ENCODE measurements at places on chromosomes 3 and 15. TPM values are rescaled to one million over a fixed set of nuclear protein-coding genes. Genes with fewer than 3 reads are reported as not detected.

Gene RTP1
- total RNA-seq, result 5.6 TPM

GRCh38 chr15:40092256-40092978 is 16.3 kb downstream of the BMF start:
- no peak for DNase-seq
- no peaks in the 10 kb centered on the region for H3K27me3 ChIP-seq
- peaks cover 25% of the 10 kb centered on the region for H3K36me3 ChIP-seq
- H3K27ac ChIP-seq, result peak overlapping the region; percentile 62
- H3K4me3 ChIP-seq, result peak overlapping the region; percentile 40
- H3K4me1 ChIP-seq, result peaks cover 91% of the 10 kb centered on the region

- peaks cover 14% of the 10 kb centered on the region for H3K4me1 ChIP-seq
- no peak overlapping the region for H3K4me3 ChIP-seq
- H3K36me3 ChIP-seq, result peaks cover 10% of the 10 kb centered on the region
Observed at GRCh38 chr3:30299674-30300385, 306.6 kb upstream of the TGFBR2 start.

- H3K4me1 ChIP-seq, result 0 out of 2 replicates have a peak, but pooled peaks cover 3% of the 10 kb centered on the region
- H3K27me3 ChIP-seq, result no peaks in the 10 kb centered on the region
- no peak for DNase-seq
- H3K4me3 ChIP-seq, result no peak overlapping the region
- no peaks in the 10 kb centered on the region for H3K36me3 ChIP-seq
- H3K27ac ChIP-seq, result no peak overlapping the region
Observed at GRCh38 chr3:120710369-120710768, 28.3 kb upstream of the HGD start.

- H3K4me3 ChIP-seq, result no peak overlapping the region
- H3K4me1 ChIP-seq, result peaks cover 21% of the 10 kb centered on the region
- peak; percentile 83 for DNase-seq
- H3K27me3 ChIP-seq, result no peaks in the 10 kb centered on the region
Observed at GRCh38 chr3:116770815-116771450, 61.4 kb downstream of the TUSC7 start.

- H3K4me3 ChIP-seq, result no peak overlapping the region
- no peak for DNase-seq
- no peaks in the 10 kb centered on the region for H3K36me3 ChIP-seq
- H3K4me1 ChIP-seq, result peaks cover 3% of the 10 kb centered on the region
- H3K27me3 ChIP-seq, result no peaks in the 10 kb centered on the region
Observed at GRCh38 chr3:30776186-30776815, 118.2 kb downstream of the GADL1 start.

Gene CNOT10
- total RNA-seq, result 38.7 TPM

DNA sequence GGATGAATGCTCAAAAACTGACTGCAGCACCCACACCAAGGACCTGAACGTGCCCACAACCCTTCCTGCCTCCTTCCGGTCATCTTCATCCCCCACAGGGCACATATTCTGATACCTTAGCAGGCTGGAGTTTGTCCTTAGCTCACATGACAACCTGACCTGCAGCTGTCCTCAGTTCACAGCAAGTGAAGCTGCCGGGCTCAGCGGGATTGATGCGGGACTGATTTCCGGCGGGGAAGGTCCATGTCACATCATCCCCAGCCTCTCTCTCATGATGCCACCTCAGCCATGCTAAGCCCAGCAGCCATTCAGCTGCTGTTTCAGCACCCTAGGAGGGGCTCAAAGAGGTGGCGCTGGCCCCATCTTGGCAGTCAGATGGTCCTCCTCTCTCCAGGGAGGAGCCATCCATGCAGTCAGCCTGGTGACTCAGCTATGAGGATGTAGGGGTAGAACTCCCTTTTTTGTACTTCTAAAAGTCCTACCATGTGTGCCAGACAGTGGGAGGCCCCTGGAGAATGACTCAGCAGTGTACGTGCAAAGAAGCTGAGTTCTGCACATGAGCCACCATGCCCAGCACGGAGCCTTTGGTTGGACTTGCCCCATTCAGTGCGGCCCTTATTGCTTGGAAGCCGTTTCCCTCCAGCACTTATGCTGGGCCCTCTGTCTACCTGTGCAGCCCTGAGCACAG is 9.5 kb downstream of the CA12 start:
- no peak overlapping the region for H3K27ac ChIP-seq
- 0 out of 2 replicates have a peak, but pooled peaks cover 3% of the 10 kb centered on the region for H3K27me3 ChIP-seq
- no peaks in the 10 kb centered on the region for H3K36me3 ChIP-seq
- H3K4me1 ChIP-seq, result peaks cover 28% of the 10 kb centered on the region
- DNase-seq, result no peak

GRCh38 chr3:17955411-17955810 is 213.0 kb upstream of the TBC1D5 start:
- no peak overlapping the region for H3K27ac ChIP-seq
- H3K27me3 ChIP-seq, result no peaks in the 10 kb centered on the region
- no peak for DNase-seq
- no peak overlapping the region for H3K4me3 ChIP-seq
- H3K36me3 ChIP-seq, result peaks cover 2% of the 10 kb centered on the region

Gene FXR1
- total RNA-seq, result 245 TPM

GRCh38 chr3:55156851-55157650 is 229.2 kb upstream of the LRTM1 start:
- no peaks in the 10 kb centered on the region for H3K27me3 ChIP-seq
- no peak overlapping the region for H3K4me3 ChIP-seq
- no peaks in the 10 kb centered on the region for H3K36me3 ChIP-seq
- no peak for DNase-seq
- peaks cover 6% of the 10 kb centered on the region for H3K4me1 ChIP-seq
- H3K27ac ChIP-seq, result no peak overlapping the region

DNA sequence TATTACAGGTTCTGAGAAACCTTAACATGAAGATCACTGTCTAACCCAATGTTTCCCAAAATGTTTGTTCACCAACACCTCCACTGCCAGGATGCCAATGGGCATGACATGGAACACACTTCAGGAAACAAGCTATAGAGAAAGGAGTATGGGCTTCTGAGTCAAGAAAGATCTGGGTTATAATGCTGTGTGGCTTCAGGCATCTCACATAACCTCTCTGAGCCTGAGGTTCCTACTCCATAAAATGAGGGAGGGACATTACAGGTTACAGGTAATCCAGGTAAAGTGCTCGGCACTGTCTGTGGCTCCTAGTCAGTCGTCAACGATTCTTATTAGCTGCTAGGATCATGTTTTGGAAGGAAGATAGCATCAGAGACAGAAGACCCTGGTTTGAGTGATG is 126.4 kb upstream of the SMAD3 start:
- no peaks in the 10 kb centered on the region for H3K4me1 ChIP-seq
- peaks cover 14% of the 10 kb centered on the region for H3K36me3 ChIP-seq
- H3K27ac ChIP-seq, result no peak overlapping the region
- DNase-seq, result no peak

Gene BCL2A1
- total RNA-seq, result 0.25 TPM

Gene LACTB
- total RNA-seq, result 14.9 TPM

- DNase-seq, result no peak
- peaks cover 48% of the 10 kb centered on the region for H3K4me1 ChIP-seq
- no peaks in the 10 kb centered on the region for H3K27me3 ChIP-seq
- H3K4me3 ChIP-seq, result peak overlapping the region; percentile 94
Observed at GRCh38 chr15:74540161-74540760, 759 bp upstream of the ARID3B start.

Gene SMCO1
- not detected for total RNA-seq

GRCh38 chr15:95574053-95574452 is 756.4 kb upstream of the NR2F2 start:
- H3K27ac ChIP-seq, result no peak overlapping the region
- peaks cover 2% of the 10 kb centered on the region for H3K36me3 ChIP-seq
- H3K27me3 ChIP-seq, result no peaks in the 10 kb centered on the region

DNA sequence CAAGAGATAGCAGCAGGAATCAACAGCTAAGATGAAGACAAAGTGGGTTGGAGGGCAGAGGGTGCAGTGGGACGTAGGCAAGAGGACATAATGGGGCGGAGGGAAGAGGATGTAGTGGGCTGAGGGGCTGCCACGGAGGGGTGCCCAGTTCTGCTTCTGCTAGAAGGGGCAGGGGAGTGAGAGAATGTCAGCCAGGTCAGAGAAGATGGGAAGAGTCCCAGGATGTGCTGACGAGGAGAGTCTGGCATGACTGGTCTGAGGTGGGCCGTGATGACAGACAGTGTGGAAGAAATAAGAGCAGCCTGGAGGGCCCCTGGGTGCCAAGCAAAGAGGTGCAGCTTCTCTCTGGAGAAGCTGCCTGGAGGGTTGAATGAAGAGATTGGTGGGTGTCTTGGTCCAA is 4.0 kb downstream of the SPSB4 start:
- peaks cover 29% of the 10 kb centered on the region for H3K4me1 ChIP-seq
- H3K36me3 ChIP-seq, result peaks cover 14% of the 10 kb centered on the region
- no peak overlapping the region for H3K4me3 ChIP-seq
- DNase-seq, result no peak
- H3K27ac ChIP-seq, result no peak overlapping the region
- peaks cover 4% of the 10 kb centered on the region for H3K27me3 ChIP-seq

Gene CYP8B1
- total RNA-seq, result 0.16 TPM

DNA sequence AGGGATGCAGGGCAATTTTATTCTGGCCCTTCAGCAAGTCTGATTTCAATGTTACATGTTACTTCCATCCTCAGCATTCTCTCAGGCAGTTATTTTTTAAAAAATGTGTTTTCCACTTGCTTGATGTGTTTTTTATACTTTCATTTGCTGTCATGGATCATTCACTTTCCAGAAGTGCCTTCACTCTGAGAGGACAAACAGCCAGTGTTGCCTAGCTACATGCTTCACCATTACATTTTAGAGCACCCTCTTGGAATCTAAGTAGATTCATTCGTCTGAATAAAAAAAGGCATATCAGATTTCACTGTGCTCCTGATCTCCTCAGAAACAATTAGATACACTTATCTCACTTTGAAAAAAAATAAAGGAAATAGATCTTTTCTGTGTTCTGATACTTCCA is 93.6 kb upstream of the POU1F1 start:
- H3K36me3 ChIP-seq, result peaks cover 13% of the 10 kb centered on the region
- H3K4me3 ChIP-seq, result no peak overlapping the region

DNA sequence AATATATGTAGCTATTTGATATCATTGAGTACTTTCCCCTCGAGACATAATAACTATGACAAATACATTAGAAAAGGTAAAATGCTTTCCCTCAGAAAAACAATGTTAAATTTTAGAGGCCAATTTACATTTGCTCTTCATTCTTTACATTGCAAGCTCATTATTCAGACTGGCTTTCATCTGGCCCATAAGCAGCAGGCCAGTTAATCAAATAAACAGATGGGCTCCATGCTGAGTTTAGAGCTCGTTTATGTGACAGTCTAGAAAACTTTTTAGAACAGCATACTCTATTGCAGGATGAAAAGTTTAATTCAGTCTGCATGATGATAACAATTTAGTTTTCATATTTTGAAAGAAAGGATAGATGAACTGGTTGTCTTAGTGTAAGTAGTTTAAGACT is 150.6 kb downstream of the DUT start:
- H3K4me1 ChIP-seq, result peaks cover 28% of the 10 kb centered on the region
- no peak for DNase-seq
- no peaks in the 10 kb centered on the region for H3K36me3 ChIP-seq
- no peak overlapping the region for H3K27ac ChIP-seq

DNA sequence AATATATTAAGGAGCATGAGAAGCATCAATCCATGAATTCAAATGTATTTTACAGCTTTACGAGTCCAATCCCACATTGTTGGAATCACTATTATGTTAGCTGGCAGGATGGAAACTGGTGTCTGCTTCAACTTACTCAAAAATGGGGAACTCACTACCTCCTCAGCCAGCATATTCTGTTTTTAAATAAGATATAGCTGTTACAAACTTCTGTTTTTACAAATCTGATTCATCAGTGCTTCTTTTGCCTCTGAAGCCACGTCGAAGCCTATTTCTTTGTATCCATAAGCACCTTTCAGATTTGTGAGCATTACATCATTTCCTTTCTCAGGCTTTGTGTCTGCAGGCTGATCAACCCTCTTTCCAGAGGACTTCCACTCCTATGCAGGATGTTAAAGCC is 105.9 kb downstream of the TPRG1 start:
- no peak for DNase-seq
- no peaks in the 10 kb centered on the region for H3K36me3 ChIP-seq
- peaks cover 6% of the 10 kb centered on the region for H3K4me1 ChIP-seq
- H3K27me3 ChIP-seq, result no peaks in the 10 kb centered on the region

Gene PCLAF
- 27.2 TPM for total RNA-seq

- no peak for DNase-seq
- H3K4me1 ChIP-seq, result peaks cover 15% of the 10 kb centered on the region
- no peak overlapping the region for H3K4me3 ChIP-seq
- H3K36me3 ChIP-seq, result no peaks in the 10 kb centered on the region
Observed at GRCh38 chr15:51111061-51111460, 16.4 kb upstream of the TNFAIP8L3 start.

GRCh38 chr3:32375596-32375930 is 16.1 kb upstream of the CMTM7 start:
- DNase-seq, result no peak
- no peaks in the 10 kb centered on the region for H3K36me3 ChIP-seq
- H3K27me3 ChIP-seq, result no peaks in the 10 kb centered on the region
- H3K4me3 ChIP-seq, result no peak overlapping the region
- peaks cover 7% of the 10 kb centered on the region for H3K4me1 ChIP-seq

- no peak overlapping the region for H3K4me3 ChIP-seq
- DNase-seq, result no peak
- no peak overlapping the region for H3K27ac ChIP-seq
Observed at GRCh38 chr3:183122257-183122932, 23.1 kb upstream of the MCCC1 start.

Gene SELENOT
- 53.4 TPM for total RNA-seq

DNA sequence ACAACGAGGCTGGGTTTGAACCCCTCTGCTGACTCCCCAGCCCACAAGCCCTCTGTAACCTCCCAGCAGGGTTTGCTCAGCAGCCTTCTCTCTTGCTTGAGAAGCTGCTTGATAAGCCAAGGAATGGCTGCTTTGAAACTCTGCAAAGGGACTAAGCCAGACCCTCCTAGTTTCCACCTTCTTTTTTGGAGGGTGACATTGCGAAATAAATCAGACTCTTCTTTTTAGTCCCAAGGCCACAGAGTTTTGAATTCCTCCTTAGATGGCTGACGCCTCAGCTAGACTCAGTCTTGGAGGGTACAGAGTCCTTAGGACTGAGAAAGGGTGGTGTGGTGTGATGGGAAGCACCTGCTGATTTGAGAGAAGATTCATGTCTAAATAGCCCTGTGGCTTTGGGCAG is 1.2 kb downstream of the TGM4 start:
- H3K4me3 ChIP-seq, result no peak overlapping the region
- H3K36me3 ChIP-seq, result no peaks in the 10 kb centered on the region
- no peak for DNase-seq
- H3K27ac ChIP-seq, result no peak overlapping the region
- H3K4me1 ChIP-seq, result peaks cover 4% of the 10 kb centered on the region

GRCh38 chr15:58086491-58086890 is 21.0 kb upstream of the ALDH1A2 start:
- peaks cover 3% of the 10 kb centered on the region for H3K27me3 ChIP-seq
- H3K4me1 ChIP-seq, result no peaks in the 10 kb centered on the region
- no peak for DNase-seq
- no peak overlapping the region for H3K27ac ChIP-seq

Gene DCUN1D1
- total RNA-seq, result 64.5 TPM

Gene ZNF445
- total RNA-seq, result 27.7 TPM

- H3K4me3 ChIP-seq, result no peak overlapping the region
- peaks cover 4% of the 10 kb centered on the region for H3K36me3 ChIP-seq
- H3K27me3 ChIP-seq, result no peaks in the 10 kb centered on the region
- no peak for DNase-seq
- peaks cover 20% of the 10 kb centered on the region for H3K4me1 ChIP-seq
Observed at GRCh38 chr15:64642875-64643274, 132.5 kb downstream of the RBPMS2 start.

Measured in WTC11 (cell line).